ENCODE measurements at places on chromosomes 13 and 19.

DNA sequence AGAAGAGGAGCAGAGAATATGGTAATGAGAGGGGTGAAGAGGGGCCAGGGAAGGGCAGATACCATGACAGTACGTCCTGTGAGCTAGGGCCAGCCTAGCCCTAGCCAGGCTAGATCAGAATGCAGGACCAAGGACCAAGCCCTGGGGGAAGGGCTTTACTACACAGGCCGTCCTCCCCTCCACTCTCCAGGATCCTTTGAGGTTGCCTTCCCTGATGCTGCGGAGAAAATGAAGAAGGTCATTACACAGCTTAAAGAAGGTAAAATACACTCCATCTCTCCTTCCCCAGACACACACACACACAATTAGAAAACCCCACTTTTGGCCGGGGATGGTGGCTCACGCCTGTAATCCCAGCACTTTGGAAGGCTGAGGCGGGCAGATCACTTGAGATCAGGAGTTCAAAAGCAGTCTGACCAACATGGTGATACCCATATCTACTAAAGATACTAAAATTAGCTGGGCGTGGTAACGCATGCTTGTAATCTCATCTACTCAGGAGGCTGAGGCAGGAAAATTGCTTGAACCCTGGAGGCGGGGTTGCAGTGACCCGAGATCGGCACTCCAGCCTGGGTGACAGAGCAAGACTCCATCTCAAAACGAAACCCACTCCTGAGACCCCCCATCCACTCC is 8.5 kb downstream of the SPACA6 start:
- DNase-seq = no peak

DNA sequence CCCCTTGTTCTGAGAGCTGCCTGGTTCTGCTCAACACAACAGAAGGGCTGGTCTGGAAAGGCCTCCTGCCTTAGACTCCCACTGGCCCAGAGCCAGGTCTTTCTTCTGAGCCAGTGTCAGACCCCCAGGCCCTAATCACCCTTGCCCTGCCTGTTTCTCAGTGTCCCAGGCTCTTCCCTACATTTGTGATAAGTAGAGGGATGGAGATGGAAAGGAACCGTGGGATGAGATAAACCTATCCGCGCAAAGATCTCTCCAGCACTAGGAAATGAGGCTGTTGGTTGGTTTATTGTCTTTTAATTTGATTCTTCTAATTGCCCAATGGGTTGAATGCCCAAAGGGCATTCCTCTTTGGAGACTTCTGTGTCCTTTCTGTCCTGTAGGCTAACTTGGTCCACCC is 470.0 kb downstream of the TSHZ3 start:
- no peak for DNase-seq

DNA sequence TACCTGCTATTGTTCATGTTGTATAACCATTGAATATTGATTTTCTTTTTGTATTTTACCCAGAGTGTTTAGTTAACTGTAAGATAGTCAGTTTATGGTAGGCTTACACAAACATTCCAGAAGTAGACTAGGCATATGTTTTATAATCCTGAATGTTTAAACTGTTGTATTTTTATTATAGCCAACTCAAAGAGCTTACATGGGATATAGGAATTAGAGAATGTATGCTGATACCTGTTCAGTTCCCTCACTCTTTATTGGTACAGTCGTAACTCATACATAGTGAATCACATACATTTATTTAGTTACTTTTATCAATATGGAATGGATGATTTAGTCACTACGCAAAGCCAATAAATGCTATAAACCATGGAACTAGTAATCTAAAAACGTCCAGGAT is 657.9 kb downstream of the SLITRK5 start:
- DNase-seq = no peak

DNA sequence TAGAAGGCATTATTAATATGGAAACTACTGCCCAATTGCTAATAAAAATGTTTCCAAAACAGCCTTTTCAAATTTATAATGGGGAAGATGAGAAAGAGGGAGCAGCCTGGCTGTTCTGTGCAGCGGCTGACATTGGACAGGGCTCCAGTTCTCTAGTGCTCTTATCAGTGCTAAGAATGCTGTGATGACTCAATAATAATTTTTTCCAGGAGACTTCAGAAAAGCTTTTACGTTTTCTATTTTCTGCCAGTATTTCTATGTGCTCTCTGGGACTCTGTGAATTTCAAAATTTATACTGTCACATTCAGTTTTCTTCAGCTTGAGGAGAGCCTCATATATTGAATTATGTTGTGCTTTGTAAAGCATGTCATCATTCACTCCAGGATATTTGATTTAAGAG is 209.6 kb downstream of the VWA8 start:
- peak; percentile 68 for DNase-seq

DNA sequence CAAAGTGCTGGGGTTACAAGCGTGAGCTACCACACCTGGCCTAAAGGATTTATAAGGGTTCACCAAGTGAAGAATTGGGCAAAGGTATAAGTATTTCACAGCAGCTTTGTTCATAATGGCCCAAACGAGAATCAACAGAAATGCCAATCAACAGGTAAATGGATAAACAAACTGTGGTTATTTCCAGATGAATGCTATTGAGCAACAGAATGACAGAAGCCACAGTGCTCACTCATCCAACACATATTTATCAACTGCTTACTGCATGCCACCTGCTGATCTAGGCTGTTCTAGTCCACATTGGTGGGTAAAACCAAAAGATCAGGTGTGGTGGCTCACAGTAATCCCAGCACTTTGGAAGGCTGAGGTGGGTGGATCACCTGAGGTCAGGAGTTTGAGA is 27.7 kb downstream of the CACNA1A start:
- no peak for DNase-seq

GRCh38 chr13:47426126-47426849 is 529.4 kb upstream of the HTR2A start:
- peak; percentile 74 for DNase-seq

DNA sequence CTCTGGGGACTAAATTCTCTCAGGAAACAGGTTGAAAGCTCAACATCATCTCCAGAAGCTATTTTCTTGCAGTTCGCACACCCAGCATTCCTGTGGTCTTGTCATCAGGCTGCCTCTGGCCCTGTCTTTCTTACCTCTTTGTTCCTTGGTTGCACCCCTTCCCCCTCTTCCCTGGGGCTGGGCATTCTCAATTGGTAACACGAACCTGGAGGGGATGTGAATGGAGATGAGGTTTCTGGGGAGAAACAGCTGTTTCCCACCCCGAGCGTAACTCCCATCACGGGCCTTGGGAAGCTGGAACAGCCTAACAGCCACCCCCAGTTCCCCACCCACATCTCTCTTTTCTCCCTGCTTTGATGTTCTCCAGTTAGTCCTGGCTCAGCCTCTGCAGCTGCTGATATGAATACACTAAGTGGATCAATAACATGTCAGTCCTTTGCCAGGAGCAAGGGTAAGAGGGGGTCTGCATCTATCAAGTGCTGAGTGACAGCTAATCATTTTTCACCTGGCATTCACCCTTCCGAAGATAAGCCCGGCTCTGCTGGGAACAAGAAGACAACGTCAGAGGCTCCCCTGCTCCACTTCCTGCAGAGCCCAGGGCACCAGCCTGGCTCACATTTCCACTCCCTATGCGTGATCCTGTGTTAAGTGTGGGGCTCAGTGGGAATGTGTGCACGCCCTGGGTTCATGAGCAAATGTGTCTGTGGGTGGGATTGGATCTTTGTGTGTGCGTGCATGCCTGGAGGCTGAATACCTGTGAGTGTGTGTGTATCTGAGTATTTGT is 74.0 kb upstream of the KCTD15 start:
- no peak for DNase-seq

DNA sequence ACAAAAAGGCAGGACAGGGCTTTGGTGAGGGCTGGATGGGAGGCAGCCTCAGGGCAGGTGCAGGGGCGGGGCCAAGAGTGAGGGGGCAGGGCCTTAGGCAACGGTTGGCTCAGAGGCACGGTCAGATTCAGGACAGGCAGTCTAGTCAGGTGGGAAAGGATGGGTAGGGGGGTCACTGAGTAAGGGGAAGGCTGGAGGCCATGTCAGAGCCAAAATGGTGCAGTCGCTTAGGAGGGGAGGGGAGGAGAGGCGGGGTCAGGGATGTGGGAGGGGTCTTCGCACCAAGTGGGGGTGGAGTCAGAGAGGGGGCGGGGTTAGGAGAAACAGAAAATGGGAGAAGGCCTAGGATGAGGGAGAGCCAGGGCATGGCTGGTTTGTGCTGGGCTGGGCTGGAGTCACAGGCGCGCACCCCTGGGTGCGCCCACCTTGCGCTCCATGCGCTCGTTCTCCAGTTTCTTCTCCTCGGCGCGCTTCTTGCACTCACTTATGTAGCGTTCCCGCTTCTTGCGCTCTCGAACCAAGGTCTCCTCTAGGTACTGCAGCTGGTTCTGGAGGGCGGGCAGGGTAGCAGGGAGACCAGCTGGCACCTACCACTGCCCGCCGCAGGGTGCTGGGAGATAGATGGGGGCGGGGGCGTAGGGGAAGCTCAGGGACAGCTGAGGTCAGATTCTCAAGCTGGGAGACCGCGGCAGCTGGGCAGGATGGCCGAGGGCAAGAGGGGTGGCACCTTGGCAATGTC is 6.8 kb upstream of the RGL3 start:
- no peak for DNase-seq

DNA sequence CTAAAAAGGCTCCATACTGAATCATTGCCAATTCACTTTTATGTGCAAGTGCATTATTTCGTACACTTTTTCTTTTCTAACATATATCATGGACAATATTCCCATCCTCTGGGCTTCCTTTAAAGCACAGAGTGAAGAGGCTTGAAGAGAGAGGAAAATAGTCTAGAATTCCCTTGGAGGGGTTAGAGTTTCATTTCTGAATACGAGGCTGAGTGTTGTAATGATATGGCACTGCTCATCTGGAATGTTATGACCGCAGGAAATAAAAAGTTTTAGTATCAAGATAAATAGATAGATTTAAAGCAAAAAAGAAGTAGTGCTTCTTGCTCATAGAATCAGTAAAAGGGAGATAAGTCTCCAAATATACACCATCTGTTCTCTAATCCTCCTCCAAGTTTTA is 412.3 kb upstream of the SLITRK1 start:
- no peak for DNase-seq

DNA sequence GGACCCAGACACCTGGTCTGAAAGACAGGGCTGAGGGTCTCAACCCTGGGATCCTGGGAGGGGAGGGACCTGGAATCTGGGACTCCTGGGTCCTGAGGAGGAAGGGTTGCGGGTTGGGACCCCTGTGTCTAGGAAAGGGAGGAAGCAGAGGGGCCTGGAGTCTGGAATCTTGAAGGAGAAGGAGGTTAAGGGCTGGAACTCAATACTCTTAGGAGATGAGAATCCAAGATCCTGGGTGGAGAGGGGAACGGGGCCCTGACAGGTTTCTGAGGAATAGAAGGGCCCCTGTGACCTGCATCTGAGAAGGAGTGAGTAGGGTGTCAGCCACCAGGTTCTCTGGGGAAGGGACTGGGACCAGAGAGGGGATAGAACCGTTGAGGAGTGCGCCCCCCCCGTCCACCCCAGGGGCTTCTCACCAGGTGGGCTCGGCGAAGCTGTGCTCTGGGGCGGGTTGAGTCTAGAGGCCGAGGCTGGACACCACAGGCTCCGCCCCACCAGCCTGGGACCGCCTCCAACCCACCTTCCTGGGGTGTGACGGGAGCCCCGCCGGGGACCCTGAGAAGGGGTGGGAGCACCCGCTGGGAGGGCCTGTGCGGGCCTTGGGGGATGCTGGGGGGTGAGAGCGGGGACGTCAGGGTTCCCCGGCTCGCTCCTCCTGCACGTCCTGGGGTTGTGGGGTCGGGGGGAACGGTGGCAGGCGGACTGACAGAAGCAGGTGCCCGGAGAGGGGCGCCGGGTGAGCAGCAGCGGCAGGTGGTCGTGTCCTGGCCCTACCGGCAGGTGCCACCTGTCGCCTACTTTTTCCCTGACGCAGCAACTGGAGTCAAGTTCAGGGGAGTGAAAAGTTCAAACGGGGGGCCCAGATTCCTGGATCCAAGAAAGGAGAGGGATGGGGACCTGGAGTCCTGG is at the start of gene MAMSTR:
TSS of gene MAMSTR (minus strand) at position 463 of the 909 bp plus-strand sequence. CDS start 694 bp downstream, outside the sequence.
- DNase-seq = no peak

GRCh38 chr19:5094768-5095567 is 126.1 kb downstream of the KDM4B start:
- no peak for DNase-seq

DNA sequence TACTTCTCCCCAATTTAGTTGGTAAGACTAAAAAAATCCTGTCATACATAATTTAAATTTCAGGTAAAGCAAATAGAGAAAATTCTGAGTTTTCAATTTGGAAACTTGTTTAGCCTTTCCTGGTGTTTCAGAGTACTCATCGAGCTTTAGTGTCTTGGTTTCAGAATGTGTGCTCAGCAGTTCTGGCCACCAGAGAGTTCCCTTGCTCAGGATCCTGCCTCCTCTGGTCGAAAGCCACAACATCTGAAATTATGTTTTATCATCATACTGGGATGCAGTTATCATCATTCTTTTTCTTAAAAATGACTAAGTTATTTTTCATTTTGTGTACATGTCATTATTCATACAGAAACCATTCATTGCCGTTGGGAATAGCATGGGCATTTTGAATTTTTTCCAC is 263.2 kb upstream of the SPRY2 start:
- DNase-seq = no peak

DNA sequence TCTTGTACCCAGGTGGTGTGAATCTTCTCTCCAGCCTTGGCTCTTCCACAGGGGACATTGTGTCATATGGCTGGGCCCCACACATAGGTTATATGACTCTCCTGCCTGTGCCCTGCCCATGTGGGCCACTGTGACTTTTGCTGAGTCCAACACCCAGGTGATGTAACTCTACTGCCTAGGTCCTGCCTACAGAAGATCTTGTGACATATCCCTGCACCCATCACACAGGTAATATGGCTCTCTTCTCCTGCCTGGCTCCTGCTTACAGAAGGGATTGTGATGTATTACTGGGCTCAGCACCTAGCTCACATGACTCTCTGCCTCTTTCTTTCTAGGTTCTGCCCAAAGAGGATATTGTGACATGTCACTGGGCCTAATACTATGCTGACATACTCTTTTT is 19.5 kb upstream of the ZNF429 start:
- DNase-seq = no peak

DNA sequence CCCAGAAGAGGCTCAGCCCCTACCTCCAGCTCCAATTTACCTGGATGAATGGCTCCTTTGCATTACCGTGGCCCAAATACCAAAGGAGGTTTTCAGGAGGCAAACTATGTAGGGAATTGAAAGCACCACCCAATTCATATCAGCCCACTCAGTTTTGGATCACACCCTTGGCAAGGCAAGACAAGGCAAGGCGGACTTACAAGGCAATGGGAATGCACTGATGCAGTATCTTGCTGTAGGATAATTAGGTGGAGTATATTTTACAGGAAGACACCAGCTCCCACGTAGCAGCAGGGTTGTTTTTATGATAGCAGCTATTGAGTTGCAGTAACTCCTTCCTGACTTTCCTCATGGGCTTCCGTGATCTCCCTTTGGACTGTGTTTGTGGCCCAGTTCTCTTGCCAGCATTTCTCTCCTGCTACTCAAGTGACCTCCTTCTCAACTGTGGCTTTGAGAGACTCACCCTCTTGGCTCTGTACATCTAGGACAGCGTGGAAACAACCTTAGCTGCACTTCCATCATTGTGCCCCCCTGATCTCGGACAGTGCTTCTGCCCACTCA is 935.9 kb downstream of the EFNB2 start:
- DNase-seq = no peak

Data from AG20443 (cell line).